ENCODE measurements at places on chromosomes 16 and 17. TPM values are rescaled to one million over a fixed set of nuclear protein-coding genes. Genes with fewer than 3 reads are reported as not detected.
A peak's percentile ranks its signal among the peaks of the same experiment; 100 is the strongest.

Gene CPSF4L
- total RNA-seq, result not detected

Gene CIBAR2
- total RNA-seq, result not detected

Gene NUBP2
- 68.5 TPM for total RNA-seq

Gene GDPD3
- 6.0 TPM for total RNA-seq

DNA sequence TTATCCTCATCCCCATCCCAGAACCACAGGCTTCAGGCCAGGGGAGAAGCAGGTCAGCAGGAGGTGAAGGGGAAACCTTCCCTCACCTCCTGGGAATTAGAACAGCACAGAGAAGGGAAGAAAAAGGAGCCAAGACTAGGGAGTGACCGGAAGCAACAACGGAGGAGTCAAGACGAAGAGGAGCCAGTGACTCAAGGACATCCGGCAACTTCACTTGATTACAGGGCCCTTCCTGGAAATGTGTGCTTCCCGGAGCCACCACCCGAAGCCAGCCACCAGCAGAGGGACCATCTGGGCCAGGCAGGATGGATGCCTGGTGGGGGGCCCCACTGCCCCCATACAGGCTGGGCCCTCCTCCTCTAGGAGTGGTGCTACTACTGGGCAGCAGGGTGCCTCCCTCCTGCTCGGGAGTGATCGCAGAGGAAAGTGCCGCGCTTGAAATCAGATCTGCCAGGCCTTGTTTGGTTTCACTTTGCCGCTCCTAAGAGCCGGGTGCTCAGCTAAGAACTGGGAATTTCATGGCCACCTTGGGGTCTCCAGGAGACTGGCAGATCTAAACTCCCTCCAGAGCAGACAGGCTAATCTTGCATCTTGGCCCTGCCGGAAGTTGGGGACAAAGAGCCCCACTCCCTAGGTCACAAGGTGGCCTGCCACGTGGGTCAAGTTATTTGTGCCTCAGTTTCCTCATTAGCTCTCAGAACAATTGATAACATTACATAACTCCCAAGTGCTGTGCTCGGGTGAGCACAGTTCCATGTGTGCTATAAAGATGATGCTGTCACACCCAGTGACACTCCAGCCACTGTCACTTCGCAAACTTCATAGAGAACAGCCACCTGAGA lies 6.6 kb downstream of the CDC42EP4 start:
- H3K27ac ChIP-seq, result peak overlapping the region; percentile 98
- H3K4me3 ChIP-seq, result peak overlapping the region; percentile 67
- no peaks in the 10 kb centered on the region for H3K36me3 ChIP-seq
- DNase-seq, result peak; percentile 72
- peaks cover 89% of the 10 kb centered on the region for H3K4me1 ChIP-seq

Data from thoracic aorta (tissue), 2 donors.